ENCODE measurements at places on chromosomes 7 and 10. TPM values are rescaled to one million over a fixed set of nuclear protein-coding genes. Genes with fewer than 3 reads are reported as not detected.

GRCh38 chr7:148397551-148397950 is 193.0 kb upstream of the C7orf33 start:
- DNase-seq, result no peak

DNA sequence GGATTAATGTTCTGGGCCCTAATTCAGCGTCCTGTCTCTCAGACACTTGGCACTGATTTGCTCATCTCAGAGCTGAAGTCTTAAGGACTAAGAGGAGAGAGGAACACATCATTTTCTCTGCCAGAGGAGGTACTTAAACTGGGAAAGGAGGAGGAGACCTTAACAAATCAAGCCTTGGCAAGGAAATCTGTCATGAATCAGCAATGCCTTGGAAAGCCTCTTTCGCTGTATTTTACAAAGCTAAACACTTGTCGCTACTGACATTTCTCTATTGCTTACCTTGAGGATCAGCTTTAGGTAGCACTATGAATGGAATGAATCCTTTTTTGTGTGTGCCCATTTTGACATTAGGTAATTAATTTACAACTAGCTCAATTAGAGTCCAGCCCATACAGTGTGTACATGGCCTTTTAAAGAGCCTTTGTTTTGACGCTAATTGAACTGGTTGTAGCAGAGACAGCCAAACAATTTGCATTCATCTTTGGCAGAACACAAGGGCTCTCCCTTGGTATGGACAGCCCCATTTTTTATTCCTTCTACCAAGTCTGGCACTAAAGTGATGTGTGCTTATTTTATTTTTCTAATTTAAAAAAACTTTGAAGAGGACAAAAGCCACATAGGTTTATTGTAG is 37.4 kb downstream of the AUTS2 start:
- DNase-seq, result no peak

DNA sequence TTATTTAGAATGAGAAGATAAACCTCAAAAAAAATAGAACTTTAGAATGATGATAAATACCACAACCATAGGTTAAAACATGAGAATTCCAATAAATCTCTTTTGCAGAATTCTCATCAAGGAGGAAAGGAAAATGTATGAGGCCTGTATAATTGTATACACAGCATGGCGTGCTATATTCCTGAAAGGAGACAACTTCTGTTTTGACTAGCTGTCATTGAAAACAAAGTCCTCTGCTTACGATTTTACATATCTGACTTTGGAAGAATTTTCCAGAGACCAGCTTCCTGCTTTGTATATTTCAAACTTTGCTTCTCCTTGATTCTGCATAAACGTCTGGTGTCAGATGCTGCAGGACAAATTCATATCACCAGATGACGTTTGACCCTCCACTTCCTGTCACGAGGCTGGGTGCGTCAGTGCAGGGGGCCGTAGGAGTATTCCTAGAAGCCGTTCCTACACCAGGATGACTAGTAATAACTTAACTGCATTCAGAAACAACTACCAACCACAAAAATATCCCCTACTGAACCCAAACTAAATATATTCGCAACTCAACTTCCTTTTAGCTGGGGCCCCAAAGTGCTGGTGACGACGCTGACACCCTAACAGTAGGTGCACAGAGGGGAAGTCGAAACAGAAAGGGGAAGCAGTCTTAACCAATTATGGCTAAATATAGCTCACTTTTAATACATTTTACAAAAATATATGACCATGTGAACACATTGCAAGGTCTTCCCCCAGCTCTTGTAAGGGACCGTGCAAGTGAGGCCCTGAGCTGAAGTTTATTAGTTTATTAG is 178.6 kb upstream of the INHBA start:
- peak; percentile 36 for DNase-seq

DNA sequence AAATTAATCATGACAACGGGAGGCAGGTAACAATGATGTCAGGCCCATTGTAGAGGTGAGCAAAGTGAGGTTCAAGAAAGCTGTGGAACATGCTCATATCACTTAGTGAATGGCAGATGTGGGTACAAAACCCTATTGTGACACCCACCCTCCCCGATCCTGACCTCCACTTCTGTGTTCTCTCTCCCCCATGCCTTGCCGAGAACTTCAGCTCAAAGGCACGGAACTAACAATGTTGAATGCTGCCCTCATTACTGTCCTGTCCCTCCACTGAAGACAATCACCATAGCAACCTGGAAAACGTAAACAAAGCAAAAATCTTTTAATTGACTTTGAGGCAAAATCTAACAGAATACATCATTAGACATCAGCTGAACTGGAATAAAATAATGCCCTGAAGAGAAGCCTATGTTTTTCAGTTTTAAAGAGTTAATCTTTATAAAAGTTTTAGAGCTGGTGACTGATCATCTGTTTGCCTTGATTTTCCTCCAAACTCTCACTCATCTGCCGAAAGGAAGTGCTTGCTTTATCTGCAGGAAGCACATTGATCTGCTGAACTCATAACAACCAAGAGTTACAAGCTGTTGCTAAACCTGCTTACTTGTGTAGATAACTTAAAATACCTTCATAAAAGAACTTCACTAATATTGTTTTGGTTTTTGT is 133.6 kb downstream of the CUBN start:
- DNase-seq, result no peak

Gene TAS2R60
- not detected for total RNA-seq

DNA sequence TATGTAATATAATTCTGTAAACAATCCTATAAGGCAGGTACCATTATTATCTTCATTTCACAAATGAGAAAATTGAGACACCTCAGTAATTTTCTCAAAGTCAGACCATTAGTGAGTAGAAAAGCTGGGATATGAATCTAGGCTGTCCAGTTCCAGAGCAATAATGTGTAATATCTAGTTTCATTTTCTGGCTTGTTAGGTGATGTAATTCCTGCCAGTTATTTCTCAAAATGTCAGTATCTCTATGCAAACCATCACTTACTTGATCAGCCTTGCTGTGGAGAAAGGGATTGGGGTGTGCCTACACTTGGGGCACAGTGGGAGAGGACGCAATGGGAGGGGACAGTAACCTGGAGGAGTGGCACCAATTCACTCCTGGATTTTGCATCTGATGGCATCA is 157.5 kb downstream of the LYZL1 start:
- no peak for DNase-seq

Gene NUB1
- 44.8 TPM for total RNA-seq

Gene MRLN
- total RNA-seq, result not detected

DNA sequence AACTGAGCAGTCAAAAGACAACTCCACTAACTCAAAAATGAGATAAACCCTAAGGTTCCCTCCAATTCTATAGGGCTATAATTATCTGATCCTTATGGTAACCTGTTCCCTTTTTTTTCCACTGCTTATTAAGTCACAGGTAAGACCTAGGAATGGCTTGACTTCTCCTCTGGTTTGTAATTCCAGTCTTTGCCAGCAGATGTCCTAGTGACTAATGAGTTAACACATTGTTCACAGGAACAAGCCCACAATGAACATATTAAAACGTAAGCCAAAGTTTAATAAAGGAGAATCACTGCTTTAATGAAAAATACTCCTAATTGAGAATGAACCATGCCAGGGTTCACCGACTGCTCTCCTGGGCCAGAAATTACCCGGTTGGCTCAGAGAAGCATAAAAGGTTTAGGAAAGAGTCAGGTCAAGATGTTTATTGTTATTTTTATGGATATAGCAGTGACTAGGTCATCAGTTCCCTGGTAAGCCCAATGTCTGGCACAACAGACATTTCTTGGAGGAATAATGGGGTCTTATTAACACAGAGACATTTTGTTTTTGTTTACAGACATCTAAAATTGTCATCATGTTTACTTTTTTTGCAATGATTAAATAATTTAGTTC is 120.1 kb downstream of the ELAPOR2 start:
- DNase-seq, result peak; percentile 29

DNA sequence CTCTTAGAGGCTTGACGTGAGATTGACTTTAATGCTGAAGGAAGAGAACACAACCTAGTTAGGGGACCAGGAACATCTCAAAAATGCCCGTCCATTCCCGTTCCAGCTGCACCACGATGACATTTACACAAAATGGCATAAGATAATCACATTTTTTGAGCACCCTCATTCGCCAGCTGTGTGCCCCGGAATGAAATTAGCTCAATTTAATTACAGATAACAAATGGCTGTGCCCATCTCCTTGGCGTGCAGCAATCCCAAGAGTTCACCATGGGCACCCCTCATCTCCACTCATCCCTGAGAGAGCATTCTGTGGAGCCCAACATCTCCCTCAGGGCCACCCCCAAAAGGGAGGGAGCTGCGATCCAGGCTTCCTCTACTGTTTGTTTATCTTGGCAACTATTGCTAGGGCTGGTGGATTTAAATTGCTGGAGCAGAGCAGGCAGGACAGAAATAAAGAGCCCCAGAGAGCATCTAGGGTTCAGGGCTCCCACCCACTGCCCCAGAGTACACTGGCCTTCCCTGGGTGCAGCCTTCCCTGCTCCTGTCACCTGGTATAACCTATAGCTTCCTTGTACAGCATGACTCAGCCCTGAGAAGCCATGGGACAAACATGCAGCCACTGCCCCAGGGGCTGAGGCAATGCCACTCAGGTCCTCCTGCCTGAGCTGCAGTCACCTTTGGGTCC is 263.5 kb downstream of the ZEB1 start:
- no peak for DNase-seq

Gene MKX
- total RNA-seq, result 0.64 TPM

DNA sequence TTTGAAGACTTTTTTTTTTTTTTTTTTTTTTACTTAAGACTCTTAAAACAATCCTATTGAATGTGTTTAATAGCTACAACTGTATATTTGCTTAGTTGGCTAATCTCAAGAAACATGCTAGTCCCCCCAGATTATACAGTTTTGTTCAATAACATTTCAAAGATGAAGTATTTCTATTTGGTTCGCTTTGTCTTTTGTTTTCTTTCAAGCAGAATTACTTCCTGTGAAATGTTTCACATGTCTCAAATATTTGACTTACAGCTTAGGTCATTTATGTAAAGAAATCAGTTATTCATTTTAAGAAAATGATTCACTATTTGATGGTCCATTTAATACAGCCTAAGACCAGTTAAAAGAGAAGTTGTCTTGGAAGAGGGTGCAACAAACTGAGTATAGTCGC is 12.8 kb upstream of the LAMB1 start:
- no peak for DNase-seq
